ENCODE measurements at places on chromosomes 16 and 17.

DNA sequence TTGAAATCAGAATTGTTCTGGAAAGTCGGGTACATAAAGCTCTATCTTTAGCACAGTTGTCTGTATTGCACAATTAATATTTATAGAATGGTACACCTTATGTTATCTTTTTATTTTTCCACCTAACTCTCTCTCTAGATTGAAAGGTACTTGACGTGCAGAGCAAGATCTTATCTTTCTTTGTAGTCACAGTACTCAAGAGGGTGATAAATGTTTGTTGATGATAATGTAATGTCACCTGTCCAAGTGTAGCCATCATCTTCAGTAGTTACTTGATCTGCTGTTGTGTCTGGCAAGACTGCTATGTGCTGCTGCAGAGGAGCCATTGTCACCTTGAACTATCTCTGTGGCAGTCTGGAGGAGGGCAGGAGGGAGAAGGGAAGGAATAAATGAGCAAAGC, 5.3 kb downstream of the HMOX2 start:
- DNase-seq = no peak

GRCh38 chr17:43667947-43668348, 6.2 kb upstream of the MEOX1 start:
- no peak for DNase-seq

GRCh38 chr16:13041646-13042290, 140.4 kb downstream of the SHISA9 start:
- no peak for DNase-seq

DNA sequence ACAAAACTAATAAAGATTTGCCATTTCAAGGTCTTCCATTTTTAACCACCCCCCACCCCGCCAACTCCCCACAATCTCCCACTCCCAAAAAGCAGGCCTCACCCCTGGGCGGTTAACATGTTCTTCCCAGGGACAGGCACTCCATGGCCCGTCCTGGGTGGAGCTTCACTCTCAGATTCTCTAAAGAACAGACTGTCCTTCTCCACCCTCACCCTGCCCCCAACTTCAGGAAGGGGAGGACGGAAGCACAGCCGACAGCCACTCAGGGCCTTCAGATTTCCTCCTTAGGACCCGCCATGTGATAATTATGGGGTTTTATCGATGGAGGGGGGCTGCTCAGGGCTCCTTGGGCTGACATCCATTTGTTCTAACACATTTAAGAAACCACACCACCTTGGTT, 61.9 kb downstream of the ZFHX3 start:
- no peak for DNase-seq

- no peak for DNase-seq
These were observed 7.4 kb downstream of the CDC42EP4 start for GRCh38 chr17:73304438-73304837.

- DNase-seq = no peak
These were observed 6.9 kb downstream of the MIEF2 start for GRCh38 chr17:18267366-18267765.

DNA sequence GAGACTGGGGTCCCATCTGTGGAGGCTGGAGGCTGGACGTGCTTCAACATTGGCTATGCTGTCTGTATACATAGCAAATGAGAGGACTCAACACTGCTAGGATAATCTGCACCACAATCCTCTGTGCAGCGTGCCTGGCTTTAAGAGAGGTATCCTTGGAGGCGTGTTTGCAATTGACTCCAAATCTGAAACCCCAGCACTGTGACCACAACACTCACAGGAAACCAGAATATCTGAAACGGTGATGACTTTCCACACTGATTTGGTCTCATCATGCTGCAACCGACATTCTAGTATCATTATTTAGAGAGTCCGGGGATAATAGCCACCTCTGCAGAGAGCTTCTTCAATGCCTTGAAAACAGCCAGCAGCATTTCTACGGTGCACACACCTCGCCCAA, 35.1 kb downstream of the TLE7 start:
- no peak for DNase-seq

DNA sequence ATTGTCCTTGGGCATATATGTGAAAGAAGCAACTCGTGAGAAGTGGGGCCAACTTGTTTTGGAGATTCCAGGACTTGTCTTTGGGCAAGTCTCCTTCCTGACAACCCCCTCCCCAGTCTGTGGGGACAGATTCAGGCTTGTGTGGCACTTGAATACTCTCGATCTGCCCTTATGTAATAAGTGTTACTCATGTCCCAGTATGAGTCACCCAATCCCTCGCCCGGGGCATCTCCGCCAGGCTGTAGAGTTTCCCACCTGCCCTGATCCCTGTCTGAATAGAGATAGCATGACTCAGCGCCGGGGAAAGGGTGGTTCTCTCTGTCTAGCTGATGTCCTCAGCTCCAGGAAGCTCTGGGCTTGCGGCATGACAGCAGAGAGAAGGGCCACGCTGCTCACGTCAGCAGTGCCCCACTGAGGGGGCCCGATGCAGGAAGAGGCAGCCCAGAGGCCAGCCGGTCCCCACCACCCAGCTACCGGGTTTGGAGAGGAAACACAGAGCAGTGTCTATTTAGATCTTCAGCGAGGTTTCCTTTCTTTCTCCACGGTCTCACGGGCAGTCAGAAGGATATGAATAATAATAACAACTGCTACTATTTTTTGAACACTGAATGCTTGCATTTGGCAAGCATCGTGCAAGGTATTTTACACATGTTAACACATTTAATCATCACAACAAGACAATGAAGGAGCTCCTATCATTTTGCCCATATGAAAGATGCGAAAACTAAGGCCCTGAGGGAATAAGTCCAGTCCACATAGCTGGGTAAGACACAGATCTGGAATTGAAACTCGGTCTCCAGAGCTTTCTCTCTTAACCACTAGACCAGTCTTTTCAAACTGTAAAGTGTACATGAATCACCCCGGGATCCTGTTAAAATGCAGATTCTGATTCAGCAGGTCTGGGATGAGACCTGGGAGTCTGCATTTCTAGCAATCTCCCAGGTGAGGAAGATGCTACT, 426.7 kb upstream of the MAF start:
- peak; percentile 1 for DNase-seq

DNA sequence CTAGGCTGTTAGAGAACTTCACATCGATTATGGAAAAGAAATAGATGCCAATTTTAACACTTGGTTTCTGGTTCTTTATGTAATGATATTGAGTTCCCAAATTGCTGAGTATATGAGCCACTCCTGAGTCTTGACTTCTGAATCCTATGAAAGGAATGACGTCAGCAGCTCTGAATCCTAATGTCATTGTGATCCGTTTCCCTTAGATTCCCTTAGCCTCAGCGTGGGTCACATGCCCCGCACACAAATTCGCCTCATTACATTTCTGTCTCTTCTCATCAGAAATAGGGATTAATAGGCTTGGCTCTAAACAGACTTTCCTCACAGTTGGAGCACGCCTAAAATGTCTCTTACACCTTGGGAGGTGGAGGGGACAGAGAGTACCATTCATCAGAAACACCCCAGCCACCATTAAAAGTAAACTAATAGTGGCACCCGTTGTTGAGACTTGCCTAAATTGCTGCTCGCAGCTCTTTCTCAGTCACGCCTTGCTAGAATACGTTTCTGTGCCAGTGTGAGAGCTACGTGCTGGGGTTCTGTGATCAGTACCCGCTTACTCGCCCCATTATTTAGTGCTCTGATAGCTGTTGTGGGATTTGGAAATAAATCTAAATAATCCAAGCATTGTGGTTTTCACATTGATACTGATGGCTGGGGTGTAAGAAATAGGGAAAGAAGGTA, 7.1 kb downstream of the MRM3 start:
- DNase-seq = no peak

GRCh38 chr17:807523-808294, 25.6 kb downstream of the MRM3 start:
- no peak for DNase-seq

Measured in GDM1 (cell line).